ENCODE measurements at places on chromosomes 1 and 21.

GRCh38 chr1:34619256-34619655 lies 135.6 kb upstream of the GJB5 start:
- no peak for DNase-seq

DNA sequence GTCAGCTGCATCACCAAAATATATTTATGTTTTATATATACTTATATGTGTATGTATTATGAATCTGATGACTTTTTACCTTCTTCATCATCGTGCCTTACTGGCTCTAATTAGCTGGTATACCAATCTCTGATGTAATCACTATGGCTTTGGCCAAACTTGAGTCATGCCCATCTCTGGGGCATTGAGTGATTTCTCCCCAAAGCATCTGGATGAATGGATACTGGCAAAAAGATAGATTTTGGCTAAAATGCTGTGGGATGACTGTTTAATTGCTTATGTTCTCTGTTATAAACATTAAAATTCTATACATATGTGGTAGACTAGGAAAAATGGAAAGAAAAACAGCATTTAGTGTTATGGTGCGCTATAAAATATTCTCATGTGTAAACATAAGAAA lies 19.6 kb downstream of the CDKN2C start:
- no peak for DNase-seq

GRCh38 chr1:218402786-218403120 lies 57.6 kb downstream of the TGFB2 start:
- DNase-seq, result no peak

DNA sequence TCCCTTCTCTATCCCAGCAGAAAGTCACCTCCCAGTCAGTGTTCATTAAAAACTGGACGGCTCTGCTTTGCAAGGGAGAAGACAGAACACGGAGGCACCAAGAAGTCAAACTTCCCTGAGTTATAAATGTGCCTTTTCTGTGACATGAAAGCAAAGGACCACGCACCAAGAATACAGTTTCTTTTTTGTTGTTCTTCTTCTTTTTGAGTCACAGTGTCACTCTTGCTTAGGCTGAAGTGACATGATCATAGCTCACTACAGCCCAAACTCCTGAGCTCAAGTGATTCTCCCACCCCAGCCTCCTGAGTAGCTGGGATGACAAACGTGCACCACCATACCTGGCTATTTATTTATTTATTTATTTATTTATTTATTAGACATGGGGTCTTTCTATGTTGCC lies 22.7 kb downstream of the GLUL start:
- DNase-seq, result no peak

GRCh38 chr1:111907321-111907720 lies 82.1 kb downstream of the KCND3 start:
- DNase-seq, result no peak

DNA sequence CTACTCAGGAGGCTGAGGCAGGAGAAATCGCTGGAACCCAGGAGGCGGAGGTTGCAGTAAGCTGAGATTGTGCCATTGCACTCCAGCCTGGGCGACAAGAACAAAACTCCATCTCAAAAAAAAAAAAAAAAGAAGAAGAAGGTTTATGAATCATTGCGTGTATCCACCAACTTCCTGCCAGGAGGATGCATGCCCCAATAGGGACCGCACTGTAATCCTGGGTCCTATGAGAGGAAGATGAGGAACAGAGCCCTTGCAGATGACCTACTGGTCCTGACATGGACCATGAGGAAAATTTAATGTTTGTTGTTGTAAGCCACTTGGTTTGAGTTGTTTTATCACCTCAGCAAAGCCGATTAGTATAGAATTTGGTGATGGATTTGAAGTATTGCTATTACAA lies 56.7 kb downstream of the PTGS2 start:
- no peak for DNase-seq

DNA sequence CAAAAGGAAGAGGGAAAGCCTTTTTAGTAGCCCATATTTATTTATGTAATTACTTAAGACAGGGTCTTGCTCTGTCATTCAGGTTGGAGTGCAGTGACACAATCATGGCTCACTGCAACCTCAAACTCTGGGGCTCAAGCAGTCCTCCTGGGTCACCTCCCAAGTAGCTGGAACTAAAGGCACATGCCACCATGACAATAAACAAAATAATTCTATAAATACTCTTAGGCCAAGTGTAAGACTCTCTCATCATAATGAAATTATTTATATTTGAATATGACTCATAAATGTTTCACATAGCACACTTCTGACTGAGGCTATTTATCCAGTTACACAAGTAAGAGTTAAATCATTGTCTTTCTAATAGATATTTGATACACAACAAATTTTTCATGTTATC lies 314.7 kb downstream of the AMY1C start:
- peak; percentile 41 for DNase-seq

DNA sequence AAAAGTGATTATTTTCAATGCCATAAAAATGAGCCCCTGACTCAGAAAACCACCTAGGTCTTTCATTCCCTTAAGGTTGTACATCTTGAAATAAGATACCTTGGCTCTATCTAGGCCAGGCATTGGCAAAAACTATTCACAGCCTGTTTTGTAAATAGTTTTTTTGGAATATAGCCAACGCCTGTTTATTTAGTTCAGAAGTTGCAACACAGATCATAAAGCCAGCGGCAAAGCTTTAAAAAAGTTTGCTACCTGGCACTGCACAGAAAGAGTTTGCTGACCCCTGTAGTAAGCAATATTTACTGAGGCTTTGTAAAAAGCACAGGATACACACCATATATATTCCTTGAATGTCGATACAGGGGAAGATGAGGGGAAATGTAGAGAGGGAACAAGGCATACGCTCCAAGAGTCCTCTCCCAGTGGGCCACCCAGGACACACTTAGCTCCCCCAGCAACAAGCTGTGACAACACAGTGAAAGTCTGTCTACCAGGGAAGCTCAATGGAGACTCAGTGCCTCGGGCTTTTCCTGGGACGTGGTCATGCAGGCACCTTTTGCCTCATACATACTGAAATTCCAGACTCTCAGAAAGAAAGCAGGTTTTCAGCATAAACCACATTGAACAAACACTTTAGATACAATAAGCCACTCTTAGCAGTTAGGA lies 20.5 kb downstream of the TARBP1 start:
- no peak for DNase-seq

DNA sequence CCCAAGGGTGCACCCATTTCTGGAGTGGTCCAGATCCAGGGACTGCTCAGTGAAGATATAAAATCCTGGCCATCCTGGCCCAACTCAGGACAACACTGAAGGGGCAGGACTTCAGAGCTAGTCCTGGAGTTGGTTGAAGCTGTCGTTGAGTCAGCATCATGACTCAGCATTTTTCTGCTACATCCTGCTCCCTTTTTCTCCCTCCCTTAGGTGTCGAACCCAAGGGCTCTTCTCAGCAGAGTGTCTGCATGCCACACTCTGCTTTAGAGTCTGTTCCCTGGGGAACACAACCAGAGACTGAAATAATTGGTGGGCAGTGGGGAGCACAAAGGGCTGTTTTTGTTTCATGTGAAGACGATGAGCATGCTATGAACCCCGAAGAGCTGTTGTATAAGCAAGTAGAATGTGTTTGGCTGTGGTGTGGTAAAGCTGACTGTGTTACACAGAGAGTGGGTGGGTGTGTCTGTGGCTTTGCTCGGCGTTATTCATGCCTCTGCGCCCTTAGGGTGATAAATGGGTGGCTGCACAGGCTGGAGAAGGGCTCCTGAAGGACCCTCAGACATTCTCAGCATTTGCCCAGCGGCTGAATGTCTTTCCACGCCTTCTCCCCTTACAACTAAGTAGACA lies 167.2 kb downstream of the CYYR1 start:
- peak; percentile 69 for DNase-seq

Data from foreskin fibroblast (primary cell).